Activated CD4-positive, alpha-beta T cell treated with anti-CD3 and anti-CD28 coated beads for 24 hours (primary cell): ENCODE measurements at places on chromosomes 11 and 22.

DNA sequence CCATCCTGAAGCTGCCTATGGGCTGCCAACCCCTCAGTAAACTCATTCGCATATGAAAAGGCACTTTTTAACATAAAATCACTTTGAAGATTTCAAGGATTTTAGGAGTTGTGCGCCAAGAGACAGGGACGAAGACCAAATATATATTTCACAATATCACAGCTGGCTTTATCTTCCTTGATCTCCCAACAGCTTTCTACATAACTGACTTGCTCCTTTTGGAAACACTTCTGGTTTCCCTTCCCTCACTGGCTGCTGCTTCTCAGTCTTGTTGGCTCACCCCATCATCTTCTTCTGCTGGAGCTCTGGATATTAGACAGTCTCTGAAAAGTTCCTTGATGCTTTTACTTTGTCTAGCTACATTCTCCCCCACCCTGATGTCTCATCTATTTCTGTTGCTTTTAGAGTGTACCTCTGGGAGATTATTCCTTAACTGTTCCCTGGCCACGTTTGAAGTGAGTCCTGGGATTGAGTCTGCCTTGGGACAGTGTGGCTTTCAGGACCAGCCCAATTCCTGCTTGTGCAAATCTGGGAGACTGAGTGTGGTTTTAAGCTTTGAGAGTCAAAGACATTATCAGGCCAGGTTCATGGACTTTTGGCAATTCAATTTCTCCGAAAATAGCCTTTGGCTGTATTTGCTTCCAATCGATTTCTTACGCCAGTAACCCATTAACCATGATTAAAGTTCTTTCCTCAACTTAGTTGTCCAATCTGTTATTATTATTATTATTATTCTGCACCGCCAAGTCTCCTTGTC is 30.9 kb upstream of the NNMT start:
- DNase-seq, result no peak

- no peak for DNase-seq
These were observed 40.9 kb downstream of the JRKL start for GRCh38 chr11:96430668-96431067.

- no peak for DNase-seq
These were observed 3.1 kb downstream of the POLR2L start for GRCh38 chr11:839280-839623.

GRCh38 chr22:38141217-38141973 is 30.9 kb upstream of the BAIAP2L2 start:
- DNase-seq, result no peak
